CD4-positive, alpha-beta T cell treated with Interleukin-12 subunit alpha and Interleukin-12 subunit beta, for 1 hour (primary cell): ENCODE measurements at places on chromosomes 2 and 18.

GRCh38 chr2:45379399-45380087 is 231.5 kb downstream of the SRBD1 start:
- no peak for DNase-seq

- no peak for DNase-seq
Observed at GRCh38 chr18:77470569-77471413, 221.1 kb downstream of the GALR1 start.

DNA sequence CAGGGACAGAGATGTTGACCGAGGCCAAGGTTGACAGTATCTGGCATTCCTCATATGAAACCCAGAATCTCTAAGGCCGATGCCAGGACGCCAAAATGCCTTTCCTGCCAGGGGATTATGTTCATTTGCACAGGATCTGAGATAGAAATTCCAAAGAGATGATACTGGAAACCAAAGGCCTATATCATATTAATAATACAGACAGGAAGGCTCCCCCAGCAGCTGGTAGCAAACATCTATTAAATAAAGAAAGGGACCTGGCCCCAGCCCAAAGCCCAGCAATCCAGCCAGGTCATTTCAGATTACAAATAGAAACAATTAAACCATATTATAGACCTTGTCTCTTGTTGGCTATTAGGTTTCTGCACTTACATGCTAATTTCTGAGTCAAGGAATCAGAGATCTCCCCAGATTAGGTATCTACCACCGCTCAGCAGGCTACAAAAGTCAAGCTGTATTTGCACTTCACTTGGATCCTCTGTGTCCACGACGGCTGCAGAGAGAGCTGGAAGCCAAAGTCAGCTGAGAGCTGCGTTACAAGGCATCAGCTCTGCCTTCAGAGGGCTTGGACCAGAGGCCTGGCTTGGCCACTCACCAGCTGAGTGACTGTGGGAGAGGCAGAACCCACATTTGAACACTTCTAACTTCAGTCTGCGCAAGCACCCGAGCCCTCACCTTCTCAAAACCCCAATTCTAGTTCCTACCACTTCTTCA is 269.3 kb upstream of the SIX2 start:
- DNase-seq, result no peak

- DNase-seq, result no peak
Observed at GRCh38 chr2:95381212-95382191, 21.0 kb upstream of the FAHD2A start.

DNA sequence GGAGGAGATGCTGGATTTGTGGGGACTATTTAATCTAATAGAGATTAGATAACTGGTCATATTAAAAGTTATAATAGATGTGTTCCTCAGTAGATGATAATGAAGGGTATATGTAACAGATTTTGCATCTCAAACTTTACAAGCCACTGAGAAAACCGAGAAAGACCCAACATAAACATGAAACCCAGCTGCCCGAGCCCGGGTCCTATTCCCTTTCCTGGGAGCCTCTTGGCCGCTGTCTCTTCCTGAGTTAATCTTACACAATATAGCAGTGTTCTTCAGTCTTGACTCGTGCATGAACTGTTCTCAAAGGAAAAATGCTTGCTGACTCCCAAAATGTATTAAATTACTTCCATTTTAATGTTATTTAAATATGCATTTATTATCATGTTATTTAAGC is 94.5 kb downstream of the COPS8 start:
- DNase-seq, result no peak

- DNase-seq, result no peak
Observed at GRCh38 chr2:235168174-235168979, 216.6 kb downstream of the SH3BP4 start.

DNA sequence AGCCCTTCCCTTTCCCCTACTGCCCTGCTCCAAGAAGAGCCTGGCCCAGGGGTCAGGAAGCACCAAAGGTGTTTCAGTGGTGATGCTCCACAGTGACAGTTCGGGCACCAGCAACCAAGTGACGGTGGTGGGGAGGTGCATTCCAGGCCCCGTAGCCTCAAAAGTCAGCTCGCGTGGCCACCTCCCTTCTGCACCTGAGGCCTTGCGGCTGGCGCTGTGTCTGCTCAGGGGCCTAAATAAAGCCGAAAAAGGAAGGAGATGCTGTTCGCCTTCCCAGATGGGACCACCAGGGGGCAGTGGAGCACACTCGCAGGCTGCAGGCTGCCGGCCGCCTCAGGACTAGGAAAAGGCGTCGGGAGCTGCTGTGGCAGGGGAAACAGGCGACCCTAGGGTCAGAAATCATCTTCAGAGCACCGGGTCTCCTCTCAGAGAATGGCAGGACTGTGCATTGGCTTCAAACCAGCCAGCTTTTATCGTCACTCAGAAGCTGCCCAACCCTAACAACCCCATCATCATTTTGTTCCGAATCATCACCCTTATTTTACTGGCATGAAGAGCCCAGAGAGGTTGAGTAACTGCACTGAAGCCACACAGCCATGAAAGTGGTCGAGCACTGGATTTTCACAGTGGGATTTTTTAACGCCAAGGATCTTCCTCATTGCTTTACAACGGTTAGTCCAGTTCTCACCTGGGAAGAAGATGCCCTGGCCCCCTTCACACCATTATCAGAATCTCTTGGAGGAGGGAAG is 213.0 kb upstream of the CELF4 start:
- DNase-seq, result peak; percentile 7

DNA sequence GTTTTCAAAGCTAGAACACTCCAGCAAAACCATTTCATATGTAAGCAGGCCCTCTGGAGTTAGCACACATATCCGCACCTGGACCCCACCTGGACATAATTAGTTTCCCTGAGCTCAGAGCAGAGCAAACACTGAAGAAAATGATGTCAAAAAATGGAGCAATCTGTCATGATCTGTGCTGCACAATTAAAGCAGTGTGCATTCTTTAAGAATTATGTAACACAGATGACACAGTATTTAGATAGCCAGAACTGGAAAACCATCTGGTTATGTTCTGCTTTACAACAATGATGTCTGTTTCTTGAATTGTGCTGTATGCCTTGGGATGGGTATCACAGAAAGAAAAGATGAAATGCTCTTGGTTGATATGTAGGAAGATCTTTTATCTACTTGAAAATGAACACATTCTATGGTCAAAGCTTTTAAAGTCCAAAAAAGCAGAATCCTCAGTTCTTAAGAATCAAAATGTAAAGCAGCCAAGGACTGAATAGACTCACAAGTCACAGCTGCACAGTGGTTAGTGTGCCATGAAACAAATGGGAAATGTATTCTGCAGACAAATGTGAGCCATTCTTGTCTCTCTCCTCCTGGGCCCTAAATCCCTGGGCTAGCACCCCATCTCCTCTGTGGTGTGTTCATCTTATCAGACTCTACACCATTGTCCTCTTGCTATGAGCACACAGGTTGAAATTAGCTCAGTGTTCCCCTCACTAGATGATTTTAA is 36.8 kb downstream of the HRH4 start:
- DNase-seq, result no peak

DNA sequence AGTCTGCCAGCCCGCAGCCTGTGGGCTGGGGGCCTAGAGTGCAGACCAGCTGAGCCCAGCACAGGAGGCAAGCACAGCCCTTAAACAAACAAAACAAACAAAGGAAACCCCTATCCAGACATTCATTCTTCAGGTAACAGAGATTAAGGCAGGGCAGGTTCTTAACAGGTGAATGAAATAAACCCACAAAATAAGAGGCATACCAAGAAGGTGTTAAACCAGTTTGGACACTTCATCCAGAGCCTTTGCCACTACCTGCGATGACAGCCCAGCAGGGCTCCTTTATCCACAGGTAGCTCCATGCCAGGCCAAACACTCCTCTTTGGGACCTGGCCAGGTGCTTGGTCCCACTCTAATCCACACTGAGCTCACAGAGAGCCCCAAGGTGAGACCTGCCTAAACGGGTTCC is 209.7 kb upstream of the SIX2 start:
- DNase-seq, result no peak

DNA sequence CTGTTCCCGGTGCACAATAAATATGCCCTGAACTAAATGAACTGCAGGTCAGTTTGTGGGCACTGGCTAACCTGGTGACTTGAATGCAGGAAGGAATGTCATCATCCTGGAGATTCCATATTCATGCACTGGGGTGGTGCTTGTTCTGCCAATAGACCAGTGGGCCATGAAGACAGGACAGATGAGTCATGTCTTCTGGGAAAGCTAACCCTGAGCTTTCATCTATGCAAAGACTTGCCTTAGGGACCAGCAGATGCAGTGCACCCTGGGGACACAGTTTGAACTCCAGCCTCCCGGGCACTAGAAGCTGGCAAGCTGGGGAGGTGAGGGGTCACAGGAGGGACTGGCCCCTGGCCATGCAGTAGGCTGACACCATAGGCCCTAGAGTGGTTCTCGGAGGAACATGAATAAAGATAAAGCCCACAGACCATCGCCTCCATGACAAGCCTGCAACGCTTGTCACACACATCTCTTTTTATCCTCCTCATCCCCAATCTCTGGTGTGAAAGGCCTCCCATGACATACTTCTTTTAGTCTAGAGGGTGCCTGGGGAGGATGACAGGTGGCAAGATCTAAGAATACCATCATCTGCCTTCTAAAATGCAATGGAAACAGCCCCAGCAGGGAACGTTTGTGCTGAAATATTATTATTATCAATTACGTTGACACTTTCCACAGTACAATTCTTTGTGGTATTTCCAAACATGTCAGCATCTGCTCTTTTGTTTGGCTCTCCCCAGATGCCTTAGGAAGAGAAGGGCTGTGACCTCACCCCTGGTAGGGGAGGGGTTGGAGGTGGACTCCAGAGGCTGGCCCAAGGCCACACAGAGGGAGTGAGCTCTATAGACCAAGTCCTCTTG is 267.4 kb upstream of the RAB6C start:
- DNase-seq, result no peak

GRCh38 chr2:172364261-172364660 is 63.1 kb upstream of the ITGA6 start:
- DNase-seq, result no peak

- DNase-seq, result no peak
Observed at GRCh38 chr18:75880925-75881504, 453.5 kb upstream of the SMIM21 start.

- no peak for DNase-seq
Observed at GRCh38 chr2:197740200-197740599, 35.0 kb downstream of the MARS2 start.

DNA sequence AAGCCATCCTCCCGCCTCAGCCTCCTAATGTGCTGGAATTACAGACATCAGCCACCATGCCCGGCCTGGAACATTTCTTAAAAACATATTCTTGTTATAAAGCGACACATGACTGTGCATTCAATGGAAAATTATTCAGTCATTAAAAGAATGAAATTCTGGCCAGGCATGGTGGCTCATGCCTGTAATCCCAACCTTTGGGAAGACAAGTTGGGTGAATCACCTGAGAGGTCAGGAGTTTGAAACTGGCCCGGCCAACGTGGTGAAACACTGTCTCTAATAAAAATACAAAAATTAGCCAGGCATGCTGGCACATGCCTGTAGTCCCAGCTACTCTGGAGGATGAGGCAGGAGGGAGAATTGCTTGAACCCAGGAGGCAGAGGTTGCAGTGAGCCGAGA is 21.6 kb upstream of the RPRD1A start:
- no peak for DNase-seq

DNA sequence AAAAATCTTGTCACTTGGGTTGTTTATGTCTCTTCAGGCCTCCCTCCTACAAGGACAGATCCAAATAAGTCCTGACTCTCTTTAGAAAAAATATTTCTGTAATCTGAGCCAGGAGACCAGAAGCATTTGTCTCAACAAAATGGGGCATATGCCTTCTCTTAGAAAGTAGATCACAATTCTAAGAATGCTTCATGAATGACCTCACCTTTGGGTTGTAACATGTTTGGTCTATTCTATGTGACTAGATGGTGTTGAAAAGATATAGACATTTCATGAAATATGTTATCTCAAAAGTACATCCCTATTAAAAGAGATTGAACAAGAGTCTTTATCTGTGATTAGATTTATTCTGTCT is 159.0 kb upstream of the SETBP1 start:
- DNase-seq, result no peak

GRCh38 chr2:84649487-84650142 is 133.3 kb downstream of the DNAH6 start:
- DNase-seq, result peak; percentile 11

DNA sequence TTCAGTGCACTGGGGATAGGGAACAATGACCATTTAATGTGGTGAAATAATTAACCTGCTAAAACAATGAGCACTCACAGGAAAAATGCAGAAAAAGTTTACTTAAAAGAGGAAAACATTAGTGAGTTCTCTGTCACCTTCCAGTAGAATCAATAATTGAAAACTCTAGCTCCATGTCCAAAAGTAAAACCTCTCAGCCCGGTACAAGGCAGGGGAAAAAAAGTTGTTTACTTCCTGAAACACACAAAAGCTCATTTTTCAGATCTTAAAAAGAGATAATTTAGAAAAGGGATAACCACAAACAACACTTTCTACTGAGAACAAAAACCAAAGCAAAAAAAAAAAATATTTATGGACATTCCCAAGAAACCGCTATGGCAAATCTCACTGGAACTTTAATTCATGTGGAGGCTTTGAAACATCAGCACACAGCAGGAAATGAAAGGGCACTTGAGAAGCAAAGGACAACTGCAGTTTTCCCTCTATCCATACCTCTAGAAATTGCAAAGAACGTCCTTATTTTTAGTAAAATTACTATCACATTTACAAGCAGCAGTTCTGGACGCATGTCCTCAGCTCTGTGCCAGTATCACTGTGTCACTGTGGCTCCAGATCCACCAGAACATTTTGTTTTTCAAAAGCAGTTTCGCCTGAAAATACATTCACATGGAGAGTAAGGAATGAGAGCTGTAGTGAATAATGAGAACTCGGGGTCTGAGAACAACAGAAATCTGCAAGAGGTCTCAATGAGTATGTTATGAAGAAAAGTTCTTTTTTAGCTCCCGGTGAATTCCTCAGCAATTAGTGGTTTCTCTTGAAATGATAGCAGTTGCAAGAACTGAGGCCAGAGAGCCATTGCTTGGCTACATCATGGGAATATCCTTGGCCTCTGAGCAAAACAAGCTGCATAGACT is 44.7 kb upstream of the DNAH7 start:
- no peak for DNase-seq

- DNase-seq, result no peak
Observed at GRCh38 chr2:5695654-5696403, 3.6 kb downstream of the SOX11 start.

GRCh38 chr2:74226648-74227213 is 28.3 kb downstream of the MTHFD2 start:
- DNase-seq, result no peak

GRCh38 chr2:21910832-21911507 is 787.2 kb downstream of the TDRD15 start:
- no peak for DNase-seq

GRCh38 chr2:181311837-181312236 is 145.3 kb upstream of the ITGA4 start:
- DNase-seq, result peak; percentile 43
